ENCODE measurements at places on chromosomes 3 and 15.

GRCh38 chr3:164222197-164222596 is 856.1 kb downstream of the SI start:
- no peak overlapping the region for H3K4me3 ChIP-seq
- H3K4me1 ChIP-seq, result no peaks in the 10 kb centered on the region
- no peak overlapping the region for H3K27ac ChIP-seq
- no peak for DNase-seq

- H3K36me3 ChIP-seq, result no peaks in the 10 kb centered on the region
- H3K27ac ChIP-seq, result no peak overlapping the region
- H3K27me3 ChIP-seq, result peaks cover 23% of the 10 kb centered on the region
- no peak overlapping the region for H3K4me3 ChIP-seq
- DNase-seq, result no peak
Measured at GRCh38 chr3:184583578-184584451, 22.2 kb downstream of the EPHB3 start.

DNA sequence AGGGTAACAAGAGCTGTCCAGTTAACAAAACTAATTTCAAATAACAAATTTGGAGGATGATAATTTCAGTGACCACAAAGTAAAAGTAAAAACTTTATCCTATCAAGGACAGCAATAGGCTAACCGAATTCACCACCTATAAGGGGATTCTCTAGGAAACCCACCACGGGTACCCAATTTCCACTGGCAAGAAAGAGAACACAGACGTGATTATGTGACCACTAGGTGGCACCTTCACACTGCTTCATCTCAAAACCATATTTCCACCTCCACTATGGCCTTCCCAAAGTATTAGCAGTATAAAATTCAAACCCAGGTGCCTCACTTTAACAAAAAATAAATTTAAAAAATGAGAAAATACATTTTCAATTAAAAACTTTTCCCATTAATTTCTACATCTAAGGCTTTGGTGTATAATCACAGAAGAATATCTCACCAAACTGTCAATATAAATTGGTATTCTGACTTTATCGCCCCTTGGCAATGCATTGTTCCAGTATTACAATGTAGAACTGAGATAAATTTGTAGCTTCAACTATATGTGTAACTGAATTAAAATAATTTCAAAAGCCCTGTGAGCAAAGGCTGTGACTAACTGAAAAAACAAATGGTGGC is 96.5 kb downstream of the FSIP1 start:
- no peak overlapping the region for H3K4me3 ChIP-seq
- peaks cover 3% of the 10 kb centered on the region for H3K27me3 ChIP-seq
- no peaks in the 10 kb centered on the region for H3K36me3 ChIP-seq

DNA sequence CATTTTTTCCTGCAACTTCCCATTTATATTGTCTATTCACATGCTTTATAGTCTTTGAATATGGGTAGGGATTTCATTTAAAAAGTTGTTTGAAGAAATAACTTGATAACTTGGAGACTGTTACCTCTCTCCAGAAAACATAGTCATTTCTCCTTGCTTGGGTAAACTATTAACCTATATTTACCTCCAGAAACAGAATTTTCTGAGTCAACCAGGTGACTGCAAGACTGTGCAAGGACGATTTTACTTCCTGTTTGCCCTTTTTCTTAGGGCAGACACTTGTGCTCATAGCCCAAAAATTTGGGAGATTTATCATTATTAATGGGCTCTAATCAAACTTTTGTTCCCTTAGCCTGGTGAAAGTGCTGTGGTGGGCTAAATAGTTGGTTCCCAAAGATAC is 14.3 kb upstream of the MOBP start:
- H3K27ac ChIP-seq, result no peak overlapping the region
- H3K27me3 ChIP-seq, result peaks cover 11% of the 10 kb centered on the region
- DNase-seq, result no peak
- H3K36me3 ChIP-seq, result no peaks in the 10 kb centered on the region
- H3K4me1 ChIP-seq, result no peaks in the 10 kb centered on the region

DNA sequence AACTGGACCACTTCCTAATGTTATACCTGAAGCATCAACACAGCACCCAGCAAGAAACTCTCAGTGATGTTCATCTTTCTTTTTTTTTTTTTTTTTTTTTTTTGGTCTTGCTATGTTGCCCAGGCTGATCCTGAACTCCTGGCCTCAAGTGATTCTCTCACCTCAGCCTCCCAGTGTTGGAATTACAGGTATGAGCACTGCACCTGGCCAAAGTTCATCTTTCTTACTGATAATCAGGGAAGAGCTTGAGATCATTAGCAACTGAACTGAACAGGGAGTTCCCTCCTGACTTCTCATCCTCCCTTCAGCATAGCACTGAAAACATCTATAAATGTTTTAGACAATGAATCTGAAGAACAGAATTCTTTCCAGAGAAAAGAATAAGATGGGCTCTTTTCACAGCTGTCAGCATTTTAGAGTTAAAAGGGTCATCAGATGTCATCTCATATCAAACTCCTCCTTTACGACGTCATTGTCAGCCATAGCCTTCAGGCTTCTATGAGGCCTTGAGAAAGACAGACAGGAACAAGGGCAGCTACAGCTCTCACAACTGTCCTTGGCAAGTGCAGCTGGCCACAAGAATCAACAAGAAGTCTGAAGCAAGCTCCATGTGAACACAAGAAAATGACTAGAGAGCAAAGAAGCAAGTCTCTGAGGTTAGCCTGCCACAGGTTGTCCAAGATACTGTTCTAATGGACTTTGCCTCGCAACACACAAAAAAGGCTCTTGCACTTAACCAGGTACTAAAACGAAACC is 33.8 kb downstream of the SCAP start:
- H3K4me1 ChIP-seq, result peaks cover 5% of the 10 kb centered on the region
- no peak overlapping the region for H3K27ac ChIP-seq
- H3K27me3 ChIP-seq, result no peaks in the 10 kb centered on the region
- peaks cover 27% of the 10 kb centered on the region for H3K36me3 ChIP-seq
- no peak overlapping the region for H3K4me3 ChIP-seq

DNA sequence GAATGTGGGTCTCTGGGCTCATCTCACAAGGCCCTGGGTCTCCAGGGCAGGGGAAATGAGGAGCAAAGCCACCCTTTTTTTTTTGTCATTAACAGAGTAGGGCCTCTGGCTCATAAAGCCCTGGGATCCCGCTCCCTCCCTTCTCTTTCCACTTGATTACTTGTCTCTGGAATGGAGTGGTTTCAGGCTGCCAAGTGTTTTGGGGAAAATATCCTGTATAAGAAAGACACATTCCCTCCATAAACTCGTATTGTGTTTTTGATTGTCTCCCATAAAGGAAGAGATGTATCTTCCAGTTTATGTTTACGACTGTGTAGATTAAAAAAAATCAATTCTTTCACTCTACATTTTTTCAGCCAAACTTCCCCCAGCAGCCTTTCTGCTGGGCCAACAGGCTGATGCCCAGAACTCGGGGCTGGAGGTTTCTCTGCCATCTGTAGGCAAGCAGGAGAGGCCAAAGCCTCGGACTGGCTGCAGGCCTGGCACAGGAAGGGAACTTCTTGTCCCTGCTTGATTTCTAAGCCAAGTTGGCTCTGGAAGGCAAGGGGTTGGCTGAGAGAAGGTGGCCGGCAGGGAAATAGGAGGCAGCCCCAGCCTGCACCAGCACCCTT is 49.4 kb upstream of the INSYN1 start:
- DNase-seq, result no peak
- no peaks in the 10 kb centered on the region for H3K36me3 ChIP-seq
- H3K27ac ChIP-seq, result no peak overlapping the region

GRCh38 chr3:79154865-79155264 is 612.9 kb downstream of the ROBO1 start:
- H3K4me1 ChIP-seq, result no peaks in the 10 kb centered on the region
- no peak overlapping the region for H3K4me3 ChIP-seq
- H3K36me3 ChIP-seq, result no peaks in the 10 kb centered on the region
- no peaks in the 10 kb centered on the region for H3K27me3 ChIP-seq
- no peak for DNase-seq
- no peak overlapping the region for H3K27ac ChIP-seq

GRCh38 chr3:59429198-59429597 is 379.4 kb upstream of the CFAP20DC start:
- DNase-seq, result no peak
- H3K4me3 ChIP-seq, result no peak overlapping the region
- H3K27me3 ChIP-seq, result no peaks in the 10 kb centered on the region
- H3K4me1 ChIP-seq, result peaks cover 18% of the 10 kb centered on the region
- H3K36me3 ChIP-seq, result peaks cover 1% of the 10 kb centered on the region

DNA sequence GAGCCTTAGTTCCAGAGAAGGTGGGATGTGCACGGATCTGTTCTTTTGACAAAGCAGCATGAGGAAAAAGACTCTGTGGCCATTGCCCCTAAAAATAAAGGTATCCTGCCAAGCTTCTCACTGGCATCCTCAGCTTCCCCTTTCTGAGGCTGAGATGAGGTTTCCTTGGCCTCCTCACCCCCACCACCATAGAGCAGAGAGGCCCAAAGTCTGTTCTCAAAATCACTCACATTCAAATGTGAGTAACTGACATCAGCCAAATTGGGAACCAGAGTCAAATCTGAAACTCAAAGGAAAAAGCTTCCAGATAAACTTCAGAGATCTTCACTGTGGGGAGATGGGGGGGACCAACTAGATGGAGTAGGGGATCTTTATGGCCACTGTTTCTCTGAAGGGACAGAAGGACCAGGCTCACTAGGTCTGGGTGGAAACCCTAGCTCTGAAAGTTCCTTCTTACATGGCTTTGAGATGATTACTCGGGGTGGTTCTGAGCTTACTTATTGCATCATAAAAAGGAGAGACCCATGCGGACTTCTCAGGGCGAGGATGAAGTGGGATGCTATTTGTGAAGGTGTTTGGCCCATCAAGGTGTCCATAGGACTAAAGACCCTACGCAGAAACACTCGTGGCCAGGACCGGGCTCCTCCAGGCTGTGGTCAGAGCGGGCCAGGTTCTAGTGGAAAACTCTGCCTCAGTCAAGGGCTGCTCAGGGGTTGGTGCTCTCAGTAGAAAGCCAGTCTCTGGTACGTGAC is 61.5 kb upstream of the MEF2A start:
- H3K27me3 ChIP-seq, result no peaks in the 10 kb centered on the region
- DNase-seq, result no peak
- peaks cover 60% of the 10 kb centered on the region for H3K4me1 ChIP-seq
- H3K27ac ChIP-seq, result peak overlapping the region; percentile 98

GRCh38 chr15:32125595-32125994 is 95.3 kb downstream of the CHRNA7 start:
- H3K27me3 ChIP-seq, result peaks cover 2% of the 10 kb centered on the region
- H3K4me3 ChIP-seq, result no peak overlapping the region
- DNase-seq, result no peak

- no peak overlapping the region for H3K27ac ChIP-seq
- no peaks in the 10 kb centered on the region for H3K27me3 ChIP-seq
- no peaks in the 10 kb centered on the region for H3K4me1 ChIP-seq
- no peaks in the 10 kb centered on the region for H3K36me3 ChIP-seq
Measured at GRCh38 chr15:26461847-26462608, 310.8 kb downstream of the GABRB3 start.

DNA sequence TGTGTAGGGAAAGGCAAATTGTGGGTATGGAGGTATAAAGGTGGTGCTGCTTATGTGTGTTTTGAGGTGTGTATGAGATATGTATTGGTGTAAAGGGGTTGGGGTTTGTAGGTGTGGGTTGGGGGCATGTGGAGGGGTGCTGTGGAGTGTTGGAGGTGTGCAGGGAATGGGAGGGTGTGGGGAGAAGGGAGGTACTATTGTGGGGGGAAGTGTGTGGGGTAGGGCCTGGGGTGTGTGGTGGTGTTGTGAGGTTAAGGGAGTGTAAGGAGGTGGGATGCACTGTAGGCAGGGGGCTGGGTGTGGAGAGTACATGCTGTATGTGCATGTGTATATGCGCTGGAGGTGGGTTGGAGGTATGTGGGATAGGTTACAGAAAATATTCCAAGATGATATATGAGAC is 15.7 kb downstream of the CCDC12 start:
- H3K27me3 ChIP-seq, result no peaks in the 10 kb centered on the region
- H3K4me3 ChIP-seq, result peak overlapping the region; percentile 25
- H3K36me3 ChIP-seq, result peaks cover 18% of the 10 kb centered on the region

GRCh38 chr15:60128000-60128376 is 123.9 kb downstream of the FOXB1 start:
- peaks cover 4% of the 10 kb centered on the region for H3K27me3 ChIP-seq
- peak overlapping the region; percentile 87 for H3K4me3 ChIP-seq
- no peak for DNase-seq
- peak overlapping the region; percentile 90 for H3K27ac ChIP-seq
- H3K4me1 ChIP-seq, result peaks cover 7% of the 10 kb centered on the region

DNA sequence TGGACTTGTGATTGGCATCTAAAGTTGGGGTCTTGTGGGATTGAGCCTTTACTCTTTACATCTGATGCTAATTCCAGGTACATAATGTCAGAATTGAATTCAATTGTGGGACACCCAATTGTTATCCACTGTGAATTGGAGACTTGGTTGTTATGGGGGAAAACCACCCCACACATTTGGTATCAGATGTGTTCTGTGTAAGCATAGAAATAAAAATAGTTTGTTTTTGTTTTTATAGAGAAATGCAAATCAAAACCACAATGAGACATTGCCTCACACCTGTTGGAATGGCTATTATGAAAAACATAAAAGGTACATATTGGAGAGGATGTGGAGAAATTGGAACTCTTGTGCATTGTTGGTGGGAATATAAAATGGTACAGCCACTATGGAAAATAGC is 58.5 kb downstream of the CPA3 start:
- peaks cover 2% of the 10 kb centered on the region for H3K27me3 ChIP-seq
- peaks cover 2% of the 10 kb centered on the region for H3K36me3 ChIP-seq
- no peaks in the 10 kb centered on the region for H3K4me1 ChIP-seq

GRCh38 chr15:22839046-22839695 is 705 bp downstream of the NIPA2 start:
- peaks cover 8% of the 10 kb centered on the region for H3K36me3 ChIP-seq
- peak overlapping the region; percentile 97 for H3K27ac ChIP-seq
- DNase-seq, result no peak

DNA sequence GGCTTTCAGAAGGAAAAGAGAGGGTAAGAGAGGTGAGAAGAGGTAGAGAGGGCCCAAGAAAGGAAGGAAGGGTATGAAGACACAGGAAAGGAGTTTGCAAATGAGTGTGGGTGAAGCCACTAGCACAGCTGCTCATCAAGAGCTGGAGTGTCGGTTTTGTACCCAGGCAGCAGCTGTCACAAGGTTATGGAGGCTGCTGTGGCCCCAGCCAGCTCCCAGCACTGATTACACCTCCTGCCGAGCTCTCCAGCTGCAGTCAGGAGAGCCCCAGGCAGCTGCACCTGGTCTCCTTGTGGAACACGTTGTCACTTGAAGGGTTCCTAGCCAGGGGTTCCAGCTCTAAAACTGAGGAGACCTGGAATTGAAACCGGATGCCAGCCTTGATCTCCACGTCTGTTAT is 60.4 kb upstream of the CHD2 start:
- peak overlapping the region; percentile 25 for H3K27ac ChIP-seq
- peak overlapping the region; percentile 45 for H3K4me3 ChIP-seq
- no peak for DNase-seq

DNA sequence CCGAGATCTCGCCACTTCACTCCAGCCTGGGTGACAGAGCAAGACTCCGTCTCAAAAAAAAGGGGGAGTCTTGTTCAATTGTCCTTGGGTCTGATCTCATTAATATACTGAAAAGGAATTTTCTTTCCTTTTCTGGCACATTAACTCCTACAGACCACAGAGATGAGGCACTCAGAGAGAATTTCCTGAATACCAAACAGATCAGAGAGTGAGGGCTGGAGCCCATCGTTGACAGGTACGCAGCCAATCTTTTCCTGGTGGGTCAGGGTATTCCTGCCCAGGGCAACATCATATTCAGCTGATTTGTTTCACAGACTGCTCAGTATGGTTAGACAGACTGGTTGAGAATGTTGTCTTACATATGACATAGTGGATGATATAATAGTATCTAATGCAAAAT is 82.8 kb upstream of the TNFSF10 start:
- no peak overlapping the region for H3K4me3 ChIP-seq
- no peaks in the 10 kb centered on the region for H3K36me3 ChIP-seq
- peaks cover 4% of the 10 kb centered on the region for H3K27me3 ChIP-seq
- no peaks in the 10 kb centered on the region for H3K4me1 ChIP-seq
- DNase-seq, result no peak
